ENCODE measurements at places on chromosomes 11 and 22.

GRCh38 chr11:90438069-90438468, 215.2 kb upstream of the CHORDC1 start:
- no peak for DNase-seq

- DNase-seq = no peak
These were observed 185.3 kb upstream of the C11orf87 start for GRCh38 chr11:109236696-109237095.

- DNase-seq = no peak
These were observed 324.5 kb upstream of the PITPNB start for GRCh38 chr22:28243539-28243938.

- no peak for DNase-seq
These were observed 20.1 kb upstream of the SPTBN2 start for GRCh38 chr11:66749091-66749490.

DNA sequence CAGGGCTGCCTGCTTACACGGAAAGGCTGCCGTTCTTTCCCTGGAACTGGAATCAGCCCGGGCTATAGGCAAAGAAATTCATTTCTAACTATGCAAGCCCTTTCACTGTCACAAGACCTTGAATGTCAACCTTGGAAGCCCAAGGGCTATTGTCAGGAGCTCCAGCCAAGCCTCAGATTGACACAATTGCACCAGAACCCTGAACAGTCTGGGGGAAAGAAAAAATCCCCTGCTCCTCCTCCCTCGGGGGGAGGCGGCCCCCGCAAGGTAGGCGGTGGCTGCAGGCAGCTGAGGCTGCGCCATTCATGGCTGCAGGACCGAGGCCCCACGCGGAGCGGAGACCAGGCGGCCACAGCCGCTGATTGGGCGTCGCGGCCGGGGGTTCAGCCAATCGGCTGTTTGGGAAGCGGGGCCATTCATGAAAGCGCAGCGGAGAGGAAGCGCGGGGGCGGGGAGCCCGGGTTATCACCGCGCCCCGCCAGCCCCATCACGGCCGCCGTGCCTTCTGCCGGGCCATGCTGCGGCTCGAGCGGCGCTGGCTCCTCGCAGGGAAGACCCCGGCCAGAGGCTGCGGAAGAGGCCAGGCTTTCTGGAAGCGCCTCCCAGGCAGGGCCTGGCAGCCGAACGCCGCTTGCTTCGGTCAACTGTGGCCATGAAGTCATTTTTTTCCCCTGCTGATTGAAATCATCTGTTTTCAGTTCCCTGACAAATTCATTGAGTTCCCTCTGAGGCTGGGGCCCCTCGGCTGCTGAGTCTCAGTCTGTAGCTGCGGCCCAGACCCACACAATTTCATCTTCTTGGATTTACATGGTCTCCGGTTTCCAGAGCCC, 38.1 kb upstream of the LINC01488 start:
- peak; percentile 67 for DNase-seq

DNA sequence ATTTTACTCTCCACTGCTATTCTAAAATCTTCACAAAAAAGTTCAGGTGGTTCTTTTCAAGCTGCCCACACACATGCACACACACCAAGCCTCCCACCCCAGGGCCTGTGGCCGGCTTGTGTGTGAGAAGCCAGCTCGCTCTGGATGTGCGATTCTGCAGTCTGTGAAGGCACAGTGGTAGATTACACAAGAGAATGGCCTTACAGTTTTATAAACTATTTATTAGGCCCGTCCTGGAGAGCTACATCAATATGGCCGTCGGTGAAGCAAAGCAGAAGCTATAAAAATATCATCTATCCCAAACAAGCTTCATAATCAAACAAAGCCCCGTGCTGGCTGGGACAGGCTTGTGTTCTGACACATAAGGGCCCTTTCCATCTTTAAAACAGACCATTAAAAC, 240.5 kb downstream of the OPCML start:
- no peak for DNase-seq

DNA sequence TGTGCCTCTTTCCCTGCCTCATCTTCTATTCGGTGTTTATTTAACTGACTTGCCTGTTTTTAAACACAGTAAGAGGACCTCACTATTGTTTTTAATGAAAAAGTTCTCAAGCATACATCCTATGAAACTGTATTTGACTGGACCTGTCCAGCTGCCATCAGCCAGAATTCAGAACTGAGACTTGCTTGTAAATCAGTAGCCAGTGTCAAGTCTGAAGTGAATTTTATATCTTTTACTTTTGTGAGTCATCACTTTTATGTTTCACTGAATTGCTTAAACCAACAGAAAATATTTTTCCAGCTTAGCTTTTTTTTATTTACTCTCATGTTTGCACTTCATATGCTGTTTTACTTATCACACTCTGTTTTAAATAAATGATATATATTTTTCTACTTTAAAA, 88.3 kb downstream of the LUZP2 start:
- no peak for DNase-seq

DNA sequence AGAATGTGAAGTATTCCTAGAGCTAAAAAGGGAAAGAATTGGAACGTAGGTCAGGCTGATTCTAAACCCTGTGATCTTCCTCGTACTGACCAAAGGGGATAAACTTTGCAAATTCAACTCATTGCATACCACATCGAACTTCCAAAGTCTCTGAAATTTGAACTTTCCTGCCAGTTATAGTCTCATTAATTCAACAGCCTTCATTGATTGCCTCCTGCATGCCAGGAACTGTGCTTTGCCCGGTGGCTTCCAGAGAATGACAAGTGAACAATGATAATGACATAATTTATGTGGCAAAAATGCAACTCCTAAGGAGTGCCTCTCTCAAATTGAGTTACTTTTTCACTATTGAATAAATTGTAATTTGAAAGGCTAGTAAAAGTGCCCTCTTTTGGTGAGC, 107.7 kb upstream of the LDLRAD3 start:
- no peak for DNase-seq

DNA sequence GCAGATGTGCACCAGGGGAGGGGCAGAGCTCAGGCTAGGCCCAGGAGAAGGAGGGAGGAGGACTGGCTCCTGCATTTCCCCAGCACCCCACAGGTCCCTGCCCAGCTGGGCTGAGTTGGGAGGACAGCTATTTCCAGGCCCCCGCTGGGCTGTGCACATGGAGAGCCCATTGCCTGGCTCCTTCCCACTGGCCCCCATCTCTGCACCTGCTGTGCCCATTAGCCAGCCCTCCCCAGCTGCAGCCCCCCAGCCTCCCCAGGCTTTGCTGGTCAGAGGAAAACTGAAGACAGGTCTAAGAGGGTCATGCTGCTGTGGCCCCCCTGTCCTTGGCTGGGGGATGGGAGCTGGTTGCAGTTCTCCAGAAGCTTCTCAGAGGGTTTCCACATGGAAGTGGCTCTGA, 81.8 kb upstream of the SHANK2 start:
- no peak for DNase-seq

GRCh38 chr11:46381048-46381818, at the start of gene MDK:
MDK (plus strand) TSS chr11:46381669; CDS start chr11:46382058, 389 bp downstream.
- no peak for DNase-seq

- no peak for DNase-seq
These were observed 249.0 kb downstream of the CADM1 start for GRCh38 chr11:115255006-115255762.

GRCh38 chr11:123357353-123357989, 72.6 kb upstream of the GRAMD1B start:
- DNase-seq = no peak

DNA sequence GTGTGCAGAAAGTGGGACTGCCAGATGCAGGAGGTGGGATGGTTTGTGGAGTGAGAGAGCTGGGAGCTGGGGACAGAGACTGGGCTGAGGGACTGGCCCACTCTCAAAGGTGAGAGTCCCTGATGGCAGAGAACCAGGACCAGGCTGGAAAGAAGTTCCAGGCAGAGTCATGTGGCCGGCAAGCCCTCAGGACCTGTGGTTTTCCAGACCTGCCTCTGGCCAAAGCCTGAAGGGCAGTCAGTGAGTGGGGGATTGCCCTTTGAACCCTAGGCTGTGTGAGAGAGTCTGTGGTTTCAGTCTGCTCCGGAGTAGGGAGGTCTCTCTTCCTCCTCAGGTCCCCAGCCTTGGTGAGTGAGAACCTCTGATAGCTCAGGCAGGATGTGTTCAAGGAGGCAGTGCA, 17.0 kb downstream of the KCNC1 start:
- no peak for DNase-seq

GRCh38 chr11:104199053-104199452, 35.1 kb upstream of the PDGFD start:
- no peak for DNase-seq

DNA sequence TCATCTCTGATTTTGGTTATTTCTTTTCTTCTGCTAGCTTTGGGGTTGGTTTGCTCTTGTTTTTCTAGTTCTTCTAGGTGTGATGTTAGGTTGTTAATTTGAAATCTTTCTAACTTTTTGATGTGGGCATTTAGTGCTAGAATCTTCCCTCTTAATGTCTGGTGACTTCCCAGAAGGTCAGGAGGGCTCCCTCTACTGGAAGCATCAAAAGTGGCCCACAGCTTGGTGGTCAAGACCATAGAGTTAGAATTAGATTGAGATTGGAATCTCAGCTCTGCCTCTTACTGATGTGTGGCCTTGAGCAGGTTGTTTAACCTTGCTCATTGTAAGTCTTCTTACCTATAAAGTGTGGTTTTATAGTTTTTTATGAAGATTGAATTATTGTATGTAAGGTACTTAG, 99.3 kb downstream of the FDX1 start:
- DNase-seq = no peak

DNA sequence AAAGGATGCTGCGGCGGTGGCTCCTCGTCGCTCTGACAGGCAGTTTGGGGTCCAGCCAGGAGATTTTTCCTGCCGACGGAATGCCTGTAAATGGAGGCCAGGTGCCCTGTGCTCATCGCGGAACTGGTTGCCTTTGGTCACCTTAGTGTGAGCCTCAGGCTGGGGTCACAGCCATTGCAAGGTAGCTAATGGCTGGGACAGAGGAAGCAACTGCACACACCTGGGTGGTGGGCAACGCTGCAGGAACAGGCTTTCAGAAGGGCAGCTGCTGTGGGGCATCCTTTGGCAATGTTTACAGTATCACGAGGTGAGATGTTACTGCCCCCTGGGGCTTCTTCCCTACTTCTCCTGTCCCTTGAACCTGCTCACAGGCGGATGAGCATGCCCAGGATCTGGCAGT, 205.5 kb downstream of the GRIK4 start:
- DNase-seq = no peak

GRCh38 chr11:20488352-20488751, 100.8 kb downstream of the PRMT3 start:
- DNase-seq = no peak

DNA sequence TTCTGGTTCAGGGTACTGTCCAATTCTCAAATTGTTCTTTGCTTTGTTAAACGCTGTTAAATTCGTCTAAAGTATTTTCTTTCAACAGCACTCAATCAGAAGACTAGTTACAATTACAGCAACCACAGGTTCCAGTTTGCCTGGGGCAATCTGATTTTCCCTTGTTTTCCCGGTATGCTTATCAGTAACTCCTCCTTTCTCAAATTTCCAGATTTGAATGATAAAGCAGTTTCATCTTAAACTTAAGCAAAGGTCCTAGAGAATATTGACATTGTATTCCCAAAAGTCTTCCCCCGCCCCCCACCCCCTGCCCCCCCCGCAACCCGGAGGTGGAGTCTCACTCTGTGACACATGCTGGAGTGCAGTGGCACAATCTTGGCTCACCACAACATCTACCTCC, 10.5 kb upstream of the USP28 start:
- no peak for DNase-seq

DNA sequence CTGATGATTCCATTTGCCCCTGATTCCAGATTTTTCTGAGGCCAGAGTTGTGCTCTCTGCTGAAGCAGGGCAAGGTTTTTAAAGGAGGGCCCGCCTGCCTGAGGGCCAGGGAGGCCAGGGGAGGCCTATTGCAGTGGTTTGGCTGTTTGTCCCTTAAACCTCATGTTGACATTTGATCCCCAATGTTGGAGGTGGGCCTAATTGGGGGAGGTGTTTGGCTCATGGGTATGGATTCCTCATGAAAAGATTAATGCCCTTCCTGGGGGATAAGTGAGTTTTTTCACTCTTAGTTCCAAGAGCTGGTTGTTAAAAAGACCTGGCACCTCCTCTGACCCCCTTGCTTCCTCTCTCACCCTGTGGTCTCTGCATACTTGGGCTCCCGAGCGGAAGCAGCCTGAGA, 9.2 kb downstream of the GAL3ST3 start:
- no peak for DNase-seq

- no peak for DNase-seq
These were observed 58.7 kb downstream of the APIP start for GRCh38 chr11:34857463-34857862.

DNA sequence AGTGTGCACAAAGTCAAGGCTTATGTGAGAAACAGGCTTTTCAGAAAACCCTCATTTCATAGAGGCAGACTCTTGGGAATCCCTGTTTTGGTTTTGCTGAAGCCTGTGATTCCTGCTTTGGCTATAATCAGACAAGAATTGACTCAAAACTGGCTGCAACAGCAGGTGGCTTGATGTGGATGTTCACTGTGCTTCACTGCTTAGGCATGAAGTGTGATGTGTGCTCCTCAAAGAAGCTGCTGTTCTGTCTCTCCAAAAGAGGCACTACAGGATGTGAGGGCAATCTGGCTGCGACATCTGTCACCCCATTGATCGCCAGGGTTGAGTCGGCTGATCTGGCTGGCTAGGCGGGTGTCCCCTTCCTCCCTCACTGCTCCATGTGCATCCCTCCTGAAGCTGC, 103.5 kb downstream of the C11orf58 start:
- no peak for DNase-seq

- DNase-seq = no peak
These were observed 2.4 kb downstream of the C22orf15 start for GRCh38 chr22:23764899-23765881.

DNA sequence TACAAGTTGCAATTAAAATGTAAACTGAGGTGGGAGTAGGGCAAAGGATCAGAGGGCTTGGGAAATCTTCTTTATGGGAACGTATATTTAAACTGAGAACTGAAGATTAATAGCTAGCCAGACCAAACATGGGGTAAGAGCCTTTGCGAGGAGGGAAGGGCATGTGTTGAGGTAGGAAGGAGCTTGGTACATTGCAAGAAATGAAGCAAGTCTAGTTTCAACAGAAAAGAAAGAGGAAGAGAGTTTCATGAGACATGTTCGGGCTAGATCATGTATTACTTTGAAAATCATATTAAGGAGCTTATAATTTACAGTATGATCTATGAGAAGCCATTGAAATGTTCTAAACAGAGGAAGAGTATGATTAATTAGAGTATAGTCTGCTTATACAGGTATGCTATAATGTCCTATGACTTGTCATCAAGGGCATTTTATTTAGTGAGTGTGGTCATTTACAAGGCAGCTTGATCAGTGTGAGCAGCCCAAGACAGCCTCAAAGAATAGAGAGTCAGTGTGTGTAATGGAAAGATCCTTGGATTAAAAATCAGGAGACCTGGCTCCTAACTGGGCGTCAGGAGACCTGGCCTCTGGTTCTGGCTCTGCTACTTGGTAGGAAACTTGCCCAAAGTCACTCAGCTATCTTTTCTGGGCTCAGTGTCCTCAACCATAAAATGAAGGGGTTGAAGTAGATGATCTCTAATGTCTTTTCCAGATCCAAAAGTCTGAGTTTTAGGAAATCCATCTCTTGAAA, 10.9 kb downstream of the GAS2 start:
- DNase-seq = no peak

DNA sequence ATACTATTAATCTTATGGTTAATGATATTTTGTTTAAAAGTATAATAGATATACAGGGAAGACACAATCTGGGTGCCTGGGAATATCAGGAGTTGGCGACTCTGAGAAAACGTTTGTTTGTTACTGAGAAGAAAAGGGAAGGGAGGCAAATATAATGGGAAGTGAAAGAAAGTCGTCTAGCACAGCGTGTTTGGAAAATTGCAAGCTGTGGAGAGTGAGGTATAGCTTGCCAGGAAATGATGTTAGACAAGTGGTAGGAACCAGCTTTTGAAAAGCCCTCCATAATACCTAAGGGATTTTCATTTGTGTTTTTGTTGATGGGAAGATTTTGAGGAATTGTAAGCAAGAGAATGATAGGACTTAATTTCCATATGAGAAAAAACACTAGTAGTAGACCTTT, 322.2 kb downstream of the LUZP2 start:
- no peak for DNase-seq
